ENCODE measurements at places on chromosomes 6 and 20.

DNA sequence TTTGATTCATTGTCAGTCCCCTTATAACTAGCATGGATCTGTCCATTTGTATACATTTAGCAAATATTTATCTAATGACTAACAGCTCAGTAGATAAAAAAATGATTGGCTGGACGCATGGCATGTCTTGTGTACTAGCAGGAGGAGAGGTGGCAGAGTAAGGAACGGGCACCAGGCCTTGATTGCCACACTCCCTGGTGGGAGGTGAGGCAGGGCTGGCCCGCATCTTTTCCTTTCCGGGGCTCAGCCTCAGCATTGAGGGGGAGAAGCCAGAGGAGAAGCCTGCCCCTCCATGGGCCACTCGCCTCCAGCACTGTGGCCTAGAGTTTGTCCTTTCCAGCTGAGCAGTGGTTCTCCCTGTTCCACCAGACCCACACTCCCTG, 84.9 kb upstream of the TMEM181 start:
- no peak for DNase-seq

- no peak for DNase-seq
Observed at GRCh38 chr20:22348010-22348409, 236.4 kb downstream of the FOXA2 start.

DNA sequence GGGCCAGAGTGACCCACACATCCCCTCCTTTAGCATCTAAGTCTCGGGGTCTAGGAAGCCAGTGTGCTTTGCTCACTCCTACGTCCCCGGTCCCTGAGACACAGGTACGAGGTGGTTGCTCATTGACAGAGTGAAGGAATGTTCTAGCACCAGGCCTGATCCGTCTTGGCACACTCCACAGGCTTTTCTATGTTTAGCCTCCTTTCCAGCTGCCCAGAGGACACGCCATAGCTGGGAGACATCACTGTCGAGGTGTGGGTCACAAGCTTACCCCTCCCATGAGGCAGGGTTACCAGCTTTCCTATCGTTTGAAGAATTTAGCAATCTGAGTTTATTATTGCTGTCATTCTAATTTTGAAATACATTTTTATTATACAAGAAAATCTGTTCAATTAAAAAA, 30.4 kb upstream of the IER3 start:
- no peak for DNase-seq

GRCh38 chr20:17611290-17611539, 41.3 kb downstream of the DSTN start:
- no peak for DNase-seq

DNA sequence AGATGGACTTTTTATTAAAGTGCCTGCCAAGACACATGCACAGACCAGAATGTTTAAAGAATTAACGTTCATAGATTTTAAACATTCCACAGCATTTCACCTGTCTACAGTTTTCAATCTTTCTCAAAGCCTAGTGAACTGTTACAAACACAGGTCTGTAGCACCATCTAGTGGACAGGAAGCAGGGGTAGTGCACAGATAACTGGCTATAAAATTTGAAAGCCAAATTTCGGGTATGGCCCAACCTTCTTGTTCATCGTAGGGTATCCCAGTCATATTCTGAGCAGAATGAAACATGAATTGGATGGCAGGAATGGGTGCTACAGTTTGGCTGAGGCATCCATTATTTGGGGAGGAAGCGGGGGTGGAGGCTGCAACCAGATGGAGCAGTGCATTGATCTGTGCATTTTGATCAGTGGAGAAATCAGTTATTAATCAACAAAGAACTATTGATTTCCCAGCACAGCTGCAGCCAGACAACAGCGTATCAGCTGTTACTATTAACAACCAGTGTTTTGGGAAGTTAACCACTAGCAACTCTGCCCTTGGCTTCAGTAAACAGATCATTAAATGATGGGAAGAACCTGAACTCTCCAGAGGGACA, 56.1 kb upstream of the B3GAT2 start:
- no peak for DNase-seq

DNA sequence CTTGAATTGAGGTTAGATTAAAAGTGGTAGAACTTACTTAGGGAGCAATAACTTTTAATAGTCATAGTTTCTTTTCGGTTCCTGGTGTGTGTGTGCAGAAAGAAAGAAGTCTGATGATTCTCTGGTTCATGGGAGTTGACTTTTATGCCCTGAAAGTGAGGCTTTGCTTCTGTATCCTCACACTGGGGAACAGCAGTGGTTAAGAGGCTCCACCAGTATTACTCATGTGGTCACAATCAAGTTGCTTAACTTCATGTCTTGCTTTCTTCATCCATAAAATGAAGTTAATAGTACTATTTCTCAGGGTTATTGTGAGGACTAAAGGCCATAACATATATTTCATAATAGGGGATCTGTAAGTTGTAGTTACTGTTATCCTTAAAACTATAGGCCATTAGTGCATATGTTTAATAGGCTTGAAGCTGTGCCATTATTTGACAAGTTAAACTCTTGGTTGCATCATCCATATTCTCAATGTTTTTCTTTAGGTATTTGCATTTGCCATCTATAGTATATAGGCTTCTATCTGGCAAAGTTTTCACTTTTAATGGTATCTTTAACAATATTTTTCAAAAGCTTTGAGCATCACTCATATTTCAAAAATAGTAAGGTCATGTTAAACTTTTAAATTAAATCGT, 262.4 kb downstream of the PLCB1 start:
- DNase-seq = no peak

DNA sequence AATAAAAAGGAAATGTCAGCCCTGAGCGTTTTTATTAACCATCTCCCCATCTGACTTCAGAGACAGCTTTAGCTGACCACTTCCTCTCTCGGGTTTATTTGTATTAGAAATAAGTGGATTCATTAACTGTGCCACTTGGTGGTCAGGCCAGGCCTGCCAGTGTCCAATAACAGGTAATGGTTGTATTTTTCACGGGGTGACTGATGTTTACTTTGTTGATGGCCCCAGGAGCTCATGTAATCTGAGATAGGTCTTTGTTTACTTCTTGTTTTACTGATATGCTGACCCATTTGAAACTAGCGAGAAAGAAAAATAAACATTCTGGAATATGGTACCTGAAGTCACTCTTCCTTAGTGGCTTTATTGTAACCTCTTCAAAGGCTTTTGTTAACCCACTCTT, 504.3 kb upstream of the SLC35B3 start:
- DNase-seq = no peak

DNA sequence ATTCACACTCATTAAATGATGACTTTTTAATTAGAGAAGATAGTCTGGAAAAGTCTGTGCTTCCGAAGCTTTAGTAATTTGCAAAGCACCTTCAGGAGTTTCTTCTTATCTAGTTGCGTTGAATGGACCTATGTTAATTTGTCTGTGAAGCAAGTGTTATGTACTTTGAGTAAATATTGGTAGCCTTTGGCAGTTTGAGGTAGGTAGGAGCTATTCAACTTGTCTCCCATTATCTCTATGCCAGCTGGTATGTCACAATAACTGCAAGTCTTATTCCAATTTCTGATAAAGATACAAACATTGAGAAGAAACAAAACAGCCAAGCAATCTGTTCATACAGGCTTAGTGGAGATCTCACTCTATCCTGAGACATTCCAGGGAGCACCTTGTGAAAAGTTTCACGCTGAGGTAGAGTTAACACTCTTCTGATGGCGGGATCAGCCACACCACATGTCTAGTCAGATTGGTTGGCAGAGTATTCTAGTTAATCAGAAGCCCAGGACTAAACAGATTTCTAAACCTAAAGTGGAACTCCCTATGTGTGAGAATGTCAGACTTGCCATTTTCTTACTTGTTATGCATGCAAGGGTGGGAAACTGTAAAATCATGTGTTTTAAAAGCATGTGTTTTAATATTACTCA, 219.8 kb upstream of the MANEA start:
- no peak for DNase-seq

GRCh38 chr20:47237715-47238114, 118.8 kb downstream of the ZMYND8 start:
- DNase-seq = no peak

DNA sequence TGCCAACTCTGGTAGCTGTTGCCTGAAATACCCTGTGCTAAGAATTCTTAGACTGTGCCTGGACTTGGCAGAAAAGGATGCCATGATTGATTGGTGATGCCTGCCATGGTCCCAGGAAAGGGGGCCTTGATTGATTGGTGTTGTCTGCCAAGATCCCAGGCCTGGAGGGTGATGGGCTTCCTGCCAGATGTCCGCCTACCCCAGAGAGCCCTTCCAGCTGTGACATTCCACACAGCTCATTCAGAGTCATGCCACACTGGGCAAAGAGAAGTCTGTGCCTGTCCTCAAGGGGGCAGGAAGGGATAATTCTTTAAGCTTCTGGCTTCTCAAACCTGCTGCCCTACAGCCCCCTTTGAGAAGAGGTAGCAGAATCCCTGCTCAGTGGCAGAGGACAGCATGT, 24.6 kb downstream of the RIMS4 start:
- DNase-seq = no peak

DNA sequence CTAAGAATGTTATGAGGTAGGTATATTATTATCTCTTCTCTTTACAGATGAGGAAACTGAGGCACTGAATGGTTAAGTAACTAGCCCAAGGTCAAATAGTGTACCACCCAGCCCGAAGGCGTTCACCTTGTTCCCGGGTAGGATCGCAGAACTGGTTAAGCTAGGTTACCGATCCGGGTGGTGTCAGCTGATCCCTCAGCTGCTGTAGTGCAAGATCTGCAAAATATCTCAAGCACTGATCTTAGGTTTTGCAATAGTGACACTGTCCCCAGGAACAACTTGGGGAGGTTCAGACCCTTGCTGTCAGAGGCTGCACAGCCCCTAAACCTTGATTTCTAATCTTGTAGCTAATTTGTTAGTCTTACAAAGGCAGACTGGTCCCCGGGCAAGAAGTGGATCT, 28.1 kb downstream of the SLC52A3 start:
- DNase-seq = no peak

DNA sequence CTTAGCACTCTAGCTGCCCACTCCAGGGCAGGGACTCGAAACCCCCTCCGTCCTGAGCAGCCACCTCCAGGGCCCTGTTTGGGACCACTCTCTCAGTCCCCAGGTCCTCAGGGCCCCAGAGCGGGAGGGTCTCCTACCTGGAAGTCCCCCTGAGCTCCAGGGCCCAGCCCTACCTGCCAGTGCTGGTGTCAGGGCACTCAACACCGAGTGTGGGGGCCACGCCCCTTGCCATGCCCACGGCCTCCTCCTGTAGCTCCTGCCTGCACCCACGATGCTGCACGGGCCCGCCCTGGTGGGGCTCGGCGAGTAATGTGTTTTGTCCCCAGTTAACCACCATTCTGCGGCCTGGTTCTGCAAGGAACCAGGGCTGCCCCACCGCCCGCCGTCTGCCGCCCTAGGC, 21.5 kb downstream of the SPDEF start:
- no peak for DNase-seq

- DNase-seq = no peak
Observed at GRCh38 chr6:136763716-136764516, 28.4 kb downstream of the MAP3K5 start.

DNA sequence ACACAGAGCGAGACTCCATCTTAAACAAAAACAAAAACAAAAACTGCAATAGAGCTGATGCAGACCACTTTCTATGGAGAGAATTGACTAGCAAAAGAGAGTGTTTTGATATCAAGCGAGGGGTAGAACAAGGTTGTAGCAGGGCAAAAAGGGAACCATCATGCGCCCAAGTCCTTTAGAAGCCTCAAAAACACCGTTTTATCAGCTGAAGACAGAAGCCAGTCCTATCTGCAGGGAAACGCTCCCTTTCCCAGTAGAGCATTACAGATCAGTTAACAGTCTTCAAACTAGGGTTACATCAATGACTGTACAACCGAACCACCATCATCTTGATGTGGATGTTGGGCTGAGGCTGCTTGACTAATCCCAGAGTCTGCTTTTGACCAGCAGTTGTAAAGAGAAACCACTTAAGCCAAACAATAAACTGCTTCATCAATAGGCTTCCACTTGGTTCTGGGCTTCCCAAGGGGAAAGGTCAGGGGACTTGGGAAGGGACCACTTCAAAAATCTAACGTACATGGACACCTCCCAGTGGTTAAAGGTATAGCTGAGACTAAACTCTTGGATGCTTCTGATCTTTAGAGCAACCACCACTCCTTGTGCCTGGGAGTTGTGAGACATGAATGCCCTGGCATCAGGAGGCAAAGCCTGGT, 59.6 kb upstream of the SPDEF start:
- no peak for DNase-seq

- no peak for DNase-seq
Observed at GRCh38 chr6:30020626-30021025, 40.4 kb upstream of the POLR1H start.

GRCh38 chr6:90458353-90459224, 128.3 kb downstream of the MAP3K7 start:
- peak; percentile 26 for DNase-seq

- DNase-seq = no peak
Observed at GRCh38 chr6:87184762-87185250, 29.4 kb downstream of the ZNF292 start.

DNA sequence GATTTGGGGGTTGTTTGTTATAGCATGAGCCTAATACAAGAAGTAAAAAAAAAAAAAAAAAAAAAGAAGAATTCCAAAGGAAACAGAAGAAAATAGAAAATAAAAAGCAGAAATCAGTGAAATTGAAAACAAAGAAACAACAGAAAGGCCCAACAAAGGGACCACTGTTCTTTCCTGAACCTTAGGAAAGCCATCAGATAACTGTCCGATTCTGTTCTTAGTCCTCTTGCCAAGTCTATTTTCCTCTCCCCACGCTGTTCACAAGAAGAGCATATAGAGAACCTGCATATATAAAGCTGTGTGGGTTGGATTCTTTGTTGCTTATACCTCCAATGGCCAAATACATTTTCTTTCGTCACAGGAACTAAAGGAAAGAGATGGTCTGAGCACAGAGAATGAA, 38.0 kb upstream of the IPCEF1 start:
- DNase-seq = no peak

- DNase-seq = no peak
Observed at GRCh38 chr6:76774781-76775384, 688.4 kb downstream of the HTR1B start.

DNA sequence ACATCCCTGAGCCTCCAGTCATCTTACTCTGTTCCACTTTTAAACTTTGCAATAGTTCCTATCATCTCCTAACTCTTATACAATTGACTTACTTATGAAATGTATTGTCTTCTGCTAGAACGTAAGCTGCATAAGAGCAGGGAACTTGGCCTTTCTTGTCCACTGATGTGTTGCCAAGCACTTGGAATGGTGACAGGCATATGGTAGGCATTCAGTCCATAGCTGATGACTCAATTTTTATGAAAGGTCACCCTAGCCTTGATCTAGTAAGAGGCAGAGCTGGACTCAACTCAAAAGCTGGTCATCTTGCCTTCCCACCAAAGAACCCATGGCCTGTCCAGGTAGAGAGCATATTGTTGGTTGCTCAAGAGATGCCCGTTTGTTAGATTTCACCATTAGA, 82.4 kb upstream of the FAM184A start:
- no peak for DNase-seq

- no peak for DNase-seq
Observed at GRCh38 chr20:14142171-14142570, 146.9 kb downstream of the MACROD2 start.

- DNase-seq = no peak
Observed at GRCh38 chr6:36938536-36938935, 16.0 kb upstream of the PI16 start.

- DNase-seq = no peak
Observed at GRCh38 chr6:106981926-106982325, 7.4 kb upstream of the CD24 start.
